Stromal cell of bone marrow (primary cell): ENCODE measurements at places on chromosomes 3 and 15.

GRCh38 chr3:72212396-72212795, 427.4 kb upstream of the PROK2 start:
- no peak for DNase-seq

DNA sequence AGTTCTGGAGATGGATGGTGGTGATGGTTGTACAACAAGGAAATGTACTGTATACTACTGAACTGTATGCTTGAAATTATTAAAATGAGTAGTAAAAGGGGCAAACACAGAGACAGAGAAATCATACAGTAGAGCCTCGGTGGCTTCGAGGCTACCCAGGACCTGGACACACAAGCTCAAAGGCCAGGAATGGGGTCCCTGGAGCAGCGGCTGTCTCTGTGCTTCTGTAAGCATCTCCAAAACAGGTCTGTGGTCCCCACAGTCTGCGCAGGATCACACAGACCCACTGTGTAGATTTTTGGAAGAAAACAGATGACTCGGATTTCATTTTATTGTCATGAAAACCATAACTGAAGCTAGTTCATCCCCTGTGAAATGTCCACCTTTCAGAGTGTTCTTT, 39.7 kb downstream of the PGPEP1L start:
- DNase-seq: no peak

DNA sequence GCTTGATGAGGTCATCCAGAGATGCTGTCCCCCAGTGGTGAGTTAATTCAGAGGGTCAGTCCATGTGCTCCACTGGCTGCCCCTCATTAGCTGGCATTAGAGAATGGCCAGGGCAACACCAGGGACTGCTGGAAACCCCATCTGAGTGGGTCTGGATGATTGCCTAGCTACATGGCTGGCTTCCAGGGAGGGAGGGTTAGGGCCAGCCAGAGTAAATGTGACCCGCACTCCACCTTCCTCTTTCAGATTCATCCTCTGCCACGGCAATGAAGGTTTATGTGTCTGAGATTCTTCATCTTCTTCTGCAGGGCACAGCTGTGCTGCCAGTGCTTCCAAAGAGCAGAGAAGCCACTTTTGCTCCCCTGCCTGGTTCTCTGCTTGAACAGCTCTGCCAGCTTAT, 391.9 kb downstream of the OCA2 start:
- no peak for DNase-seq

- no peak for DNase-seq
Measured at GRCh38 chr3:15556512-15556911, 35.0 kb upstream of the COLQ start.

DNA sequence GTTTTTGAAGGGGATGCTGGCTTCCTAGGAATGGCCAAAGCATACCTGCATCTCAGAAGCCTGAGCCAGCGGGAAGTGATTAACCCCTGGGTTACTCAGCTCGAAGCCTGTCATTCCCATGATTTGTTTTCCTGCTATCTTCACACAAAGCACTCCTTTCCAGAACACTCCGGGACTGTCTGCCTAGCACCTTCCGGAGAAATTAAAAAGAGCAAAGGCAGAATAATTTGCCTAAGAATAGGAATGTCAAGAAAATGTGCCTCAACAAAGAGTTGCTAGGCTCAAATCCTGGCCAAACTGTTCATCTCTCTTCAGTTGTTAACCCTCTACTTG, 34.1 kb downstream of the TPM1 start:
- DNase-seq: no peak

GRCh38 chr3:5160940-5161858, 26.3 kb upstream of the EDEM1 start:
- DNase-seq: no peak

DNA sequence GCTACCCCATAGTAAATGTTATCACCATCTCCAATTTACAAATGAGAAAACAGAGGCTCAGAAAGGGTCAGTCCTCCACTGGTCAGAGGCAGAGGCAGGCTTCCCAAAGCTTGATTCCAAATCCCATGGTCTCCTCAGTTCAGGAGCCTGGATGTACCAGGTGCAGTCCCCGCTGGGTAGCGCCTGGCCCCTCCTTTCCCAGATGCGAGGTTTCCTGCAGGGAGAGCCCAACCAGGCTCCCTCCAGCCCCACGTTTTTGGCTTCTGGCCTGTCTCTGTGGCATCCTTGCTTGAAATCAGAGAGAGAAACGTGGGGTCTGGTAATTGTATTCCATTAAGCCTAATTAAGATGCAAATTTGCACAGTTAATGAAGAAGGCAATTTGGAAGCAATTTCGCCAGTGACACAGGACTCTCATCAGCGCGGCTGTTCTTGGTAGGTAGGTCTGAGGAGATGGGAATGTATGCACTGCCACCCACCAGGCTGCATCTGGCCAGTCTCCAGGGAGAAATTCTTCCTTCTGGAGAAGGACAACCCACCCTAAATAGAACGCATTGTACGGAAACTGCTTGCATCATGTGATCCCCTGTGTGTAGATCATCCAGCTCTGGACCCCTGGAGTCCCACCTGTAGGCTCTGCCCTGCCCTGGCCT, 50.5 kb downstream of the HRH1 start:
- DNase-seq: no peak

- DNase-seq: no peak
Measured at GRCh38 chr3:46516521-46516920, 18.7 kb downstream of the RTP3 start.

DNA sequence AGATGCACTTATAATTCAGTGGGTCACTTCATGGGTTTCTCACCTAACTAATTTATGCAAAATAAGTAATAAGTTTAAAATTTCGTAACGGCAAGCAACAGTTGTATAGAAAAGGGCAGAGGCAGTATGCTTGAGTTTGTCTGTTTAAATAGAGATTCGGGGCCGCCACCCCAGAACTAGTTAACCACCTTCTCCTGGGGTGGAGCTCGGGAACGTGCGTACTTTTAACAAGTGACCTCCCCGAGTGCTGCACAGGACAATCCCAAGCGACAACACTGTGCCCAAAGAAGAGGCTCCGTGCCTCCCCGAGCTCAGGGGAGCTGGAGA, 439 bp downstream of the SSR3 start:
- DNase-seq: no peak

DNA sequence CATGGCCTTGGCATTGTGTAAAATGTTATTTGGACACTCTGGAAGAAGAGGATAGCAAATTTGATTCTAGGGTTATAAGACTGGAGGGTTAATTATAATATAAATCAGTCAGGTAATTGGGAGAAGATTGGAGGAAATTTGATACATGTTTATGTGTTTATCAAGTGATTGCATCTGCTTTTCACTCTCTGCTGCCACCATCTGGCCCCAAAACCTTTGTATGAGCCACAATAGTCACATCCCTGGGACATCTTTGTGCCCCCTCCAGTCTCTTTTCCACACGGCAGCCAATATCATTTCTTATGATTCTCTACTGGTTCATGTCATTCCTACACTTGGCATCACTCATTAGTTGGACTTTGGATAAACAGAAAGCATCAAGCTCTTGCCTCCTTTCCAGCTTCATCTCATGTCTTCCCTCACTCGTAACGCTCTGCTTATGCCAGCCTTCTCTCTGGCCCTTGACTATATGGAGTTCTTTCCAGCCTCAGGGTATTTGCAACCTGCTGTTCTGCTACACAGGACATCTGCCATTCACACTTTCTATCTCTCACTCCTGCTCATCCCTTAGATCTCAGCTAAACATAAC, 602.3 kb upstream of the SUCLG2 start:
- no peak for DNase-seq

- DNase-seq: no peak
Measured at GRCh38 chr3:156024904-156025533, 95.4 kb upstream of the KCNAB1 start.

DNA sequence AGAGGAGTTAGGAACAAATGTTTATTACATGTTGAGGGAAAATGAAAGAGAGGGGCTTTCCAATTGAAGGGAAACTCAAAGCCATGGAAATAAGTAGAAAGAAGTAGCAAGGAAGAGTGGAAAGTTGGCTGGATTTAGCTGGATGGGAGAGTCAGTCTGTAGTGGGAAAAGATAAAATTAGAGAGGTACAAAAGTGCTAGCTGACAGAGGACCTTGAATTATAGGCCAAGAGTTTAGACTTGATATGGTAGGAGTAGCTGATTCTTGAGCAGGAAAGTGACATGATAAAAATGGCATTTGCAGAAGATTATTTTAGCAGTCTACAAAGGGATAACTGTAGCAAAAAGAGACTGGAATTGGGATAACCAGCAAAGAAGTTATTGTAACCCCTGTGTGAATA, 425.8 kb downstream of the ROBO1 start:
- no peak for DNase-seq

- no peak for DNase-seq
Measured at GRCh38 chr3:77267589-77267988, 227.7 kb downstream of the ROBO2 start.

- DNase-seq: peak; percentile 62
Measured at GRCh38 chr3:114152519-114153151, 26.2 kb downstream of the DRD3 start.
